ENCODE measurements at places on chromosomes 2 and 18. TPM values are rescaled to one million over a fixed set of nuclear protein-coding genes. Genes with fewer than 3 reads are reported as not detected.
A peak's percentile ranks its signal among the peaks of the same experiment; 100 is the strongest.

DNA sequence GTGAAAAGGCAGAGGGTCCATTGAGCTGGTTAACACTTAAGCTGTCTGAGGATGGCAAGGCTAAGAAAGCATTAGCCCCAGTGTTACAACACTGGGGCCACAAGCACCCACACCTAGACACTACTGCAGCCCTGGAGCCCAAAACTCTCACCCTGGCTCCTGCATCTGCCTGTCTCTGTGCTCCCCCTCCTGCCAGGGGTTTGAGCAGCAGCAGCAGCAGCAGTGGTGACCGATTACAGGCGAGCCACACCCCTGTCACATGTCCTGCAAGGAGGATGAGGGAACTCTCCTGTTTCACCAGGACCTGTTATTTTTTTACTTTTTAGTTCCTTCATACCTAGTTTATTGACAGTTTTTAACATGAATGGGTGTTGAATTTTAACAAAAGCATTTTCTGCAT, 326.7 kb upstream of the MAP2 start:
- H3K4me3 ChIP-seq, result no peak overlapping the region
- no peak overlapping the region for H3K27ac ChIP-seq
- H3K4me1 ChIP-seq, result no peaks in the 10 kb centered on the region
- H3K27me3 ChIP-seq, result no peaks in the 10 kb centered on the region

- no peak overlapping the region for H3K4me3 ChIP-seq
- no peaks in the 10 kb centered on the region for H3K27me3 ChIP-seq
- H3K36me3 ChIP-seq, result no peaks in the 10 kb centered on the region
- H3K27ac ChIP-seq, result peak overlapping the region; percentile 74
Measured at GRCh38 chr2:205931388-205931787, 154.6 kb downstream of the INO80D start.

DNA sequence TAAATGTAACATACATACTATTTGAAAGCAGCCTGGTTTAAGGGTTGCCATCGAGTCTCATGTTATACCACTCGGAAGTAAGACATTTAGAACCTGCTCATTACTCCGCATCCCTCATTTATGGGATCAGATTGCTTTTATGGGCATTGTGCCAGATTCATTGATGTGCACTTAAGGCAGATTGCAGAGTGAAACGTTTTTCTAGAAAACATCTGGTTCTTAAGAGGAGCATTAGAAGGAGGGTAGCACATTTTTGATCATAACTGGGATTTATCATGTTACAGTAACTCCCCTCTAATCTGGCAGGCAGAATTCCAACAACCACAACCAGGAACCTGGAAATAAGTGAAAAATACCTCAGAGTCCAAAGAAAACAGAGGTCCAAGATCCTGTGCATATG, 74.2 kb upstream of the GALNT3 start:
- H3K27me3 ChIP-seq, result no peaks in the 10 kb centered on the region
- no peak overlapping the region for H3K27ac ChIP-seq
- peaks cover 9% of the 10 kb centered on the region for H3K4me1 ChIP-seq
- no peak for DNase-seq
- peaks cover 25% of the 10 kb centered on the region for H3K36me3 ChIP-seq

AKAIN1 gene
- not detected for total RNA-seq

UGT1A3 gene
- not detected for total RNA-seq

All from endothelial cell (in vitro differentiated cells).